ENCODE measurements at places on chromosomes 16 and 17.

- no peak for DNase-seq
These were observed 1.2 kb downstream of the ZACN start for GRCh38 chr17:76079956-76080767.

GRCh38 chr17:12739500-12739899 lies 49.8 kb upstream of the ARHGAP44 start:
- no peak for DNase-seq

GRCh38 chr16:67431775-67432505 lies 1.0 kb downstream of the HSD11B2 start:
- no peak for DNase-seq

DNA sequence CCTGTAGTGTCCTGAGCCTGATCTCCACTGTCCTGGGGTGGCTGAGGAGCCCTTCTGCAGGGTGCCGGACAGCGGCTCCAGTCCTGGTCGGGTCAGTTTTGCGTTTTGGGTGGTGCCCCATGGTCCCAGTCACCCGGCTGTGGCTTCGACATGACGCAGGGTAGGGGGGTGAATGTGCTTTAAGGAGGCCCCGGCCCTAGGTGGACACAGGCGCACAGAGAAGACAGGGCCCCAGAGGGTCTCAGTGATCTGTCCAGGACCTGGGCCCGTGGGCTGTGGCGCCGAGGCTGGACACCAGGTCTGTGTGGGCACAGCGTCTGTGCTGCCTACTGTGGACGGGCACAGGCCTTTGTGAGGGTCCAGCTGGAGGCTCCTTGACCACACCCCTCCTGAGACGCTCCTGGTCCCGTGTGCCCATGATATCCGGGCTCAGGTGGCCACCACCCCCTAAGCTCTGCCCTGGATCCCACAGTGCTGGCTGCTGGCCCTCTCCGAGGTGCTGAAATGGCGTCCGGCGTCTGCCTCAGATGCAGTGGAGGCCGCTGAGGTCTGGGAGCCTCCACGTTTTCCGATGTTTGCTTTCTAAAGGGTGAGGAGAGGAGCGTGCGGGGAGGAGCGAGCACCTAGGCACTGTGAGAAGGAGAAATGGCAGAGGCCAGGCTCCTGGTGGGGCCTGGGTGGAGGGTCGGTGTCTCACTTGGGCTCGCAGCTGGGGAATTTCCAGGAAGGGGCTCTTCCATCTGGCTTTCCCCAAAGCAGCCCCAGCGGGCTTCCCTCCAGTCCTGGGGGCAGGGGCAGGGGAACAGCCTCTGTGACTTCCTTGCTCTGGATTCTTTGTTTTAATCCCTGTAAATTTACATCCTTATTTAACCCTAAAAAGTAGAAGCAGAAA lies 56.1 kb upstream of the ACSF3 start:
- DNase-seq, result no peak

DNA sequence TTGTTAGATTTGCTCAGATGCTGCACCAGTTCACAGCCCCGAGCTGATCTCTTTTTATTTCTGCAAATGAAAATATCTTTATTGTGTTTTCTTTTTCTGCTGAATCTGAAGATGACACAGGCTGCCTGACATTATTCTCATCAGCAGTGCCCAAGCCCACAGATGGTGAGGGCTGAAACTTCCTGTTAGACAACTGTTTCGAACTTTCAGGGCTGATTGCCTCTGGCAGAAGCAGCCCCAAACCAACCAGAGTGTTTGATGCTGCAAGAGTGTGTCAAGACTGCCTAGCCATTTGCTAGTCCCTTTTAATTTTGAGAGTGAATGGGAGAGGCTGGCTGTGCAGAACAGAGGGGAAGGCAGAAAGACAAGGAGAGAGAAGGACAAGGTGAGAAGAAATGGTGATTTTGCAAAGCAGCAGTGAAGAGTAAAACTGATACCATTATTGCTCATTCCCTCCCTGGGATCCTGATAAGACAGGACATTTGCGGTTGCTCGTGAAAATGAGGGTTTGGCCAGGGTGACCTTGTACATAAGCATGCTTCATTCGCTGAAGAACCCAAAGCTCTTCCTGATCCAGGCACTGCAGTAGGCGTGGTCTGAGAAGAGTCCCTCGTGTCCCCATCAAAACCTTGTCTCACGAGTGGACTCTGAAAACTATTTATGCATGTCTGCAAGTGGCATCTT lies 77.2 kb downstream of the TMEM114 start:
- DNase-seq, result no peak

DNA sequence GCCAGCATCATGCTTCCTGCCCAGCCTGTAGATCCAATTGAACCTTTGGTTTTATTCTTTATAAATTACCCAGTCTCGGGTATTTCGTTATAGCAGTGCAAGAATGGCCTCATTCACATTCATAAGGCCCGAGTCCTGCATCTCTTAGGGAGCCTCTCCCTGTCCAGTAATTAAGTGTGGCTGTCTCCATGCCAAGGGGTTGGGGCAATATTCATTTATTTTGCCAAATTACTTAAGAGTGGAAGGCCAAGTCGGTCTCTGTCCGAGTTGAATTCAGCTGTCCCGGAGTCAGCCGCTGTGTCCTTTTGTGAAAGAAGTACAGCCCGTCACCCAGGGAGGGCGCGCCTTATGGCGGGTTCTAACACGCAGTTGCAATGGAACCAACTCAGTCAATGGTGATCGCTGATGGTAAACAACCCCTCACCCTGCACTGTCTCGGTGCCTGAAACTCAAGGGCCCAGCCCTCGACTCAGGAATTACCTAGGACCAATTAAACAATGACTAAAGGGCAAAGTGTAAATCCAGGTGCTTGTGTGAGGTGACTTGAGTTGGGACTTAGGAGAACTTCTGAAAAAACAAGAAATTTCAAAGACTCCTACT lies 22.2 kb downstream of the KIAA0513 start:
- no peak for DNase-seq

DNA sequence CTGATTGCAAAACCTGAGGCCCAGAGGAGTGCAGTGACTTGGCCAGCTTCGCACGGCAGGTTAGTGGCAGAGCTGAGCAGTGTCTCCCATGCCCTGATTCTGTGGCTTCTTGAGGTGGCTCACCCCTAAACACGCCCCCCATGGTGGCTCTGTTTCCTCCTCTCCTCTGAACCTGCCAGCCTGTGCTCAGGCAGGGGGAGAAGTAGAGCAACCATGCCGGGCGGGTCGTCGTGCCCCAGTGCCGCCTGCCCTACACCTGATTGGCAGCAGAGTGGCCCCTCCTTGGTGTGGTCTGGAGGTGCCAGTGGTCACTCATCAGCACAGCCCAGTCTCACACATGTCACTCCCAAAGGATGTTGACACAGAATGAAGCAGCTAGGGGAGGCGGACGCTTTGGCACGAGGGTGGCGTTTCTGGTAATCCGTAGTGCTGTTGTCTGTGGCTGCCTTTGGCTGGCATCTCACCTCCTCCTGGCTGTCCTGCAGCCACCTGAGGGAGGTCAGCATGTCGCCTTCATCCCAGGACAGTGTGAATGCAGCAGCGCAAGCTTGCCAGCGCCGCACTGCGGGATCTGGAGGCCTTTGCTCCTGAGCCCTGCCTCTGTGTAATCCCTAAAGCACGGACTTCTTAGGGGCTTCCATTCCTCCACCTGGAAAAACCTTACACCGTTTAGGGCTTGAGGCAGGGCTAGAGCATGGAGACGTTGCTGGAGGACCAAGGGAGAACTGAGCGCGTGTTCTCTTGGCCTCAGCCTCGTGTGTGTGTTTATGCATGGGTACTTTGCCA lies 294.7 kb downstream of the SEC14L1 start:
- DNase-seq, result no peak

DNA sequence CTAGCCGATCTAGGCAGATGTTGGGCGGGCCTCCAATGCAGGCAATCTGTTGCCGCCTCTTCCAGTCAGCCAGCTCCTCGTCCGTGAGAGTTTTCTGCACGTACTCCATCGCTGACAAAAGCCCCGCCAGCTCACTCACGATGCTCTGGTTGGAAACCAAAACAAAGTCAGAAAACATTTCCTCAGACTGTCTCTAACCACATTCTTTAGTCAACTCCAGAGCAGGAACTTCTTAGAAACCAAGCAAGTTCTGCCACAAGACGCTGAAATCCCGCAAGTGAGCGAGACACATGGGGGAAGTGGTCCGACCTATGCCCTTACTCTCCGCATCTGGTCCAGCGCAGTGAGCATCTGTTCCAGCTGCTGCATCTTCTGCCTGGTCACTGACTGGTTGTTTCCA lies 49.1 kb downstream of the STAT5A start:
- peak; percentile 22 for DNase-seq

DNA sequence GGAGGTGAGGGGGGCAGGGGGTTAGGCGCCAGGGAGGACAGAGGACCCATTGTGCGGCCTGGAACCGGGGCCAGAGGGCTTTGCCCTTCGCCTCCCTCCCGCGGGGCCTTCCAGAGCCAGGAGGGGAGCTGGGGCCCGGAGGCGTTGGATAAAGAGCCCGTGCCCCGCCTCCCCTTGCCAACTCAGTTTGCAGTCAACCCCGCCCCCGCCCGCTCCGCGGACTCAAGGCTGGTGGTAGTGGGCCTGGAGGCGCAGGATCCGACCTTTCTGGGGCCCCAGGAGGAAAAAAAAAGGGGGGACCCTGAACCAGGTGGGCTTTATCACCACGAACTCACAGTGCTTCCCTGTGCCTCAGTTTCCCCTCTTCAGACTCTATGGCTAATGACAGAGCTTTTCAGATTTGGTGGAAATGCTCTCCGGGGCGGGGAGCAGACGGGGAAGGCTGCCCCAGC lies 2.0 kb upstream of the SPHK1 start:
- no peak for DNase-seq

GRCh38 chr17:6179017-6179416 lies 108.8 kb downstream of the WSCD1 start:
- no peak for DNase-seq

GRCh38 chr17:278055-278675 lies 74.4 kb downstream of the RPH3AL start:
- no peak for DNase-seq

- no peak for DNase-seq
These were observed 40.7 kb downstream of the CUEDC1 start for GRCh38 chr17:57914273-57915142.

- no peak for DNase-seq
These were observed 38.2 kb upstream of the ZFHX3 start for GRCh38 chr16:73086108-73086507.

DNA sequence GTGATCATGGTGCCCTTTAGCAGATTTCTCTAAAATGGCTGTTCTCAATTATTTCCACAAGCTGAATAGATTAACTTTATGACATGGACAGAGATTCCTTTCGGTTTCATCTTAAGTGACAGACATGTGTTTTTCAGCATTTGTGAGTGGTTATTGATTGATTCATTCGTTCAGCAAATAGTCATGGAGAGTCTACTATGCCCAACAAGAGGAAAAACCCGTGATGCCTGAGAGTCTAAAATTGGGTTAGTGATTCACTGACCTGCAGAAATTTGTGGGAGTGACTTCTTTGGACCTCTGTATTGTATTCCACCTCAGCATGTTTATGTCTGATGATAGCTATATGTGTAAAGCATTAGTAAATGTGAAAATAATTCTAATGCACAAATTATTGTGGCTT lies 28.0 kb upstream of the DUSP14 start:
- no peak for DNase-seq

DNA sequence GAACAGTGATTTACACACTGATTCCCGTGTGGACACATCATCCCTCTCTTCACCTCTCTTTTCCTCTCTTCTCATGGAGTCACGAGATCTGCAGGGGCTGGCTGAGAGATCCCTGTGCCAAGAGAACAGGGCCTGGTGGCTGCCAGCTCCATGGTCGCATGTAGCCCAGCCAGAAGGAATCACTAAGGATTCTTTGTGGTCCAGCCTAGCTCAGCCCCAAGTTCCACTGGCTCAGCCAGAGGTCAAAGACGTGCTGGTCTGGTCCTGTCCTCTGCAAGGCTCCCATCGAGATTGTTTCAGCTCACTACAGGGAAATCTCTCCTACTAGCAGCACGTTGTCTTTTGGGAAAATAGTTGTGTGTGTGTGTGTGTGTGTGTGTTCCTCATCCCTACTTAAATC lies 66.4 kb downstream of the NDEL1 start:
- DNase-seq, result no peak

- no peak for DNase-seq
These were observed 17.0 kb upstream of the CDH15 start for GRCh38 chr16:89154390-89155183.

GRCh38 chr16:30368122-30368791 lies 2.0 kb downstream of the TBC1D10B start:
- DNase-seq, result no peak

- no peak for DNase-seq
These were observed 7.0 kb downstream of the CD2BP2 start for GRCh38 chr16:30348113-30348512.

DNA sequence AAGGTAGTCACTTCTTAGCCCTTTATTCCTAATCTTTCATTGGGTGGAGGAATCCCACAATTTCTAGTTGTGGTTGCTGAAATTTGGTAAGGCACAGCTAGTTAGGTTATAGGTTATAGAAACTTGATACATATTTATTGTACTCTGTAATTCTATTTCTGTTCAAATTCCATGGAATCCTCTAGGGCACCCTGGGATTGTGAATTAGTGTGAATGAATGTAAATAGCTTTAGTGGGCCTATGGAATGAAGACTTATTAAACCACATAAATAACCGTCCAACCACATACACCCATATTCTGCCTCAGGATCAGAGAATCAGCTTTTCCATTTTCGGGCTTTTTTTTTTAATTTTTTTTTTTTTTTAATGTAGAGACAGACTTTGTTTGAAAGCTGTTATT lies 9.2 kb downstream of the TANC2 start:
- no peak for DNase-seq

- no peak for DNase-seq
These were observed 38.5 kb downstream of the WWOX start for GRCh38 chr16:78137782-78138616.

- DNase-seq, result no peak
These were observed 36.3 kb downstream of the GRB7 start for GRCh38 chr17:39774047-39774446.

GRCh38 chr17:20241855-20242254 lies 225.5 kb downstream of the LGALS9B start:
- no peak for DNase-seq

- DNase-seq, result no peak
These were observed 167.3 kb upstream of the GSE1 start for GRCh38 chr16:85445779-85446222.

DNA sequence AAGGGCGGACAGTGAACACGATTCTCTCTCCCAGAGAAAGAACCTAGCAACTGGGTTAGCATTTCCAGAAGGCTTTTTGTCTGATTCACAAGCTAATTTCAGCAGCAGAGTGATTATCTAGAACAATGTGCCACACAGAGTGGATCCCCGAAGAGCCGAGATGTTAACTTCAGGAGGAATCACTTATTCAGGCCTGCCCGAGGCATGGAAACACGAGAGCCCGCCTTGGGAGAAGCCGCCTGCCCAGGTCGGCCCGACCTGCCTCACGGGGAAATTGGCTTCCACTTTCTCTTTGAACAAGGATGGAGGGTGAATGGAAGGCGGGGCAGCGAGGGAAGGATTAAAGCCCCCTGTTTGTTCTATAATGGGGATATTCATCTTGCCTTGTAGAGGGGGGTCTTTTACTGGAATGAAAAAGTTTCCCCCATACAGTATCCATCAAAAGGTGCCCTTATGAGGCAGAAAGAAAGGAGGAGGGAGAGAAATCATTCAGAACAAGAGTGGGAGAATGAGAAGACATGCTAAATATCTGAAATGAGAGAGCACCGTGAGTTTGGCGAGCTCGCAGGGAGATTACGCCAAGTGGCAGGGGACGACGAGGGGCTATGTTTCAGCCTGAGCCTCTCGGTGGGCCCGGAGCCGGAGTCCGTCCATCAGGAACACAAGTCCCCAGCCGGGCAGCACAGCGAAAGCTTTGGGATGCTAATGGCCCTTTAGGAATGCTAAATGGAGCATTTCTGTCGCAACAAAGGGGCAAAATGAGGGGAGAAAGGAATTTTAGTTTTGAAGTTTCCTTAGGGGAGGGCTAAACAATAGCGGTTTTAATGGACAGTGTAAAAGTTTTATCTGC lies 33.0 kb downstream of the NTN1 start:
- DNase-seq, result no peak

- no peak for DNase-seq
These were observed 42.3 kb upstream of the CCNF start for GRCh38 chr16:2386990-2387389.

All from activated CD4-positive, CD25-positive, alpha-beta regulatory T cell treated with anti-CD3 and anti-CD28 coated beads, Interleukin-2, amount 50 U/mL, for 16 hours (primary cell).